Hindlimb muscle (tissue), 1 donor: ENCODE measurements at places on chromosomes 4 and X. TPM values are rescaled to one million over a fixed set of nuclear protein-coding genes. Genes with fewer than 3 reads are reported as not detected.
A peak's percentile ranks its signal among the peaks of the same experiment; 100 is the strongest.

Gene SUPT20HL2
- 0.18 TPM for polyA plus RNA-seq

Gene SSX4
- polyA plus RNA-seq = not detected

Gene CCKAR
- polyA plus RNA-seq = not detected

Gene BMPR1B
- 13.2 TPM for polyA plus RNA-seq

- no peak for DNase-seq
These were observed 94.1 kb downstream of the IL1RAPL2 start for GRCh38 chrX:104660092-104660491.

GRCh38 chr4:144531841-144532240, 114.1 kb upstream of the HHIP start:
- DNase-seq = no peak

GRCh38 chrX:136397001-136397400, 90.7 kb upstream of the BRS3 start:
- no peak for DNase-seq

DNA sequence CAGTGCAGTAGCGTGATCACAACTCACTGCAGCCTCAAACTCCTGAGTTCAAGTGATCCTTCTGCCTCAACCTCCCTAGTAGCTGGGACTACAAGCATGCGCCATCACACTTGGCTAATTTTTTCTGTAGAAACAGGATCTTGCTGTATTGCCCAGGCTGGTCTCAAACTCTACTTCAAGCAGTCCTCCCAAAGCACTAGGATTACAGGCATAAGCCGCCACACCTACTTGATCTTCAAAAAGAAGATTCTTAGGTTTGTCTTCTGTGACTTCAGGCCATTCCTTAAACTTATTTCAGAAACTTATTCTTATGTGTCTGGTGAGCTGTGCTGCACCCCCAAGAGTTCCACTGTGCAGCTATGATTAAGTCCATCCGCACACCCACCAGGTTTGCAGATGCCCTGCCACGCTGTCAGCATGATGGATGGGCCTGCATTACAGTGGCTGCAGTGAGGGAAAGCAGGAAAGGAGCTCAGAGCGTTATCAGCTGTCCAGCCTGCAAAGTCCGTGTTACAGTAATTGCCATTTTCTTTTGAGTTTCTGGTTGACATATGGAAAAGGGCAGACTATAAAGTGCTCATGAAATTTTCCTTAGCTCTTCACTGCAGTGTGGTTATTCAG, 146.6 kb downstream of the AASDH start:
- DNase-seq = no peak

DNA sequence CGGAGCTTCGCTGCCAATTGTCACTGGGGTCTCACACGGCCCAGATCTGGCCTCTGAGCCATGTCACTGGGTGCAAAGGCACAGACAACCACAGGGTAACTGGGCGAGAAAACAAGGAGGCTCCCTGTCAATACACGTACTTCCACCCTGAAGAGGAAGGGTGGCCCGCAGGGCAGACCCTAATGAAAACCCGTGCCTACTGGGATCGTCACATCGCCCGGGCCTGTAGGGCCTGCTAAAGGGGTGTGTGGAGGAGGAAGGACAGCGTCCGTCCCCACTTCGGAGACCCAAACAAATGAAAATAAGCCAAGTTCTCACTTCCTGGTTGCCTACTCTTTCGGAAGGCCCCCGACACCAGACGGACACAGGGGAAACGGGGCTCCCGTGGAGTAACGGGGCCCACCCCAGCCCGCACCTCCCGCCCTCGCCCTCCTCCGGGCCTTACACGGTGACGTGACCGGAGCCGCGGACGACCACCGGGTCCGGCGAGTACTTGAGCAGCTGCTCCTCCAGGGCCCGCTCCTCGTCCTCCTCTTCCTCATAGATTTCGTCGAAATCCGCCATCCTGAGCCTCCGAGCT, 578 bp downstream of the CHIC2 start:
- DNase-seq = peak; percentile 47

- DNase-seq = no peak
These were observed 18.0 kb downstream of the PRSS48 start for GRCh38 chr4:151294833-151295496.

DNA sequence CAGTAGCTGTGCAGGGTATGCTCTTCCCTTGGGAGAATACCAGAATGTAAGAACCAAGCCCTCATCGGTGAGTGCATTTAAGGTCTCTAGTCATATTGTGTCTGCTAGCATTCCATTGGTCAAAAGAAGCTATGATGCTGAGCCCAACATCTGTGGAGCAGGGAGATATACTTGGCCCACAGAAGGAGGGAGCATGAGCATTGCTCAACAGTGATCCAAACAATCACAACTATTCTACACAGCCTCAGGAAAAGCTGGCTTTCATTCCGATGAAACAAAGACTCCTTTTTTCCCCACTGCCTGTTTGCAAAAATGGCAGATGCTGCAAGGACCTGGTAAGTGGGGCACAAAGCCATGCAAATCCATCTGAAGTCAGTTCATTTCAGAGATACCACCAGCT, 80.6 kb upstream of the DHX15 start:
- DNase-seq = no peak
